ENCODE measurements at places on chromosomes 2 and 18. TPM values are rescaled to one million over a fixed set of nuclear protein-coding genes. Genes with fewer than 3 reads are reported as not detected.

The TWIST2 gene
- total RNA-seq: not detected

The DQX1 gene
- 1.0 TPM for total RNA-seq

The LHCGR gene
- total RNA-seq: not detected

The ARHGEF4 gene
- not detected for total RNA-seq

The ZDBF2 gene
- 3.9 TPM for total RNA-seq

The DCDC2C gene
- total RNA-seq: not detected

DNA sequence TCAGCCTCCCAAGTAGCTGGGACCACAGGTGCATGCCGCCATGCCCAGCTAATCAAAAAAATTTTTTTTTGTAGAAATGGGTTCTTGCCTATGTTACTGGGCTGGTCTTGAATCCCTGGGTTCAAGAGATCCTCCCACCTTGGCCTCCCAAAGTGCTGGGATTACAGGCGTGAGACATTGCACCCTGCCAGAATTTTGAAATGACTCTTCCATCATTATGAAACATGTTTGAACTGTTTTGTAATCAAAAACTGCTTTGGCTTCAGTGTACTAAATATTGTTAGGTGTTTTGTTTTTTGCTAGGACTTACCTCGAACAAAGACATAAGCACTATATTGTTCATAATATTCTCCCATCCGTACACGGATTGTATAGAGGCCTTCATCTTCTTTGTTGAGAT, 55.8 kb downstream of the MYOM1 start:
- DNase-seq: no peak

DNA sequence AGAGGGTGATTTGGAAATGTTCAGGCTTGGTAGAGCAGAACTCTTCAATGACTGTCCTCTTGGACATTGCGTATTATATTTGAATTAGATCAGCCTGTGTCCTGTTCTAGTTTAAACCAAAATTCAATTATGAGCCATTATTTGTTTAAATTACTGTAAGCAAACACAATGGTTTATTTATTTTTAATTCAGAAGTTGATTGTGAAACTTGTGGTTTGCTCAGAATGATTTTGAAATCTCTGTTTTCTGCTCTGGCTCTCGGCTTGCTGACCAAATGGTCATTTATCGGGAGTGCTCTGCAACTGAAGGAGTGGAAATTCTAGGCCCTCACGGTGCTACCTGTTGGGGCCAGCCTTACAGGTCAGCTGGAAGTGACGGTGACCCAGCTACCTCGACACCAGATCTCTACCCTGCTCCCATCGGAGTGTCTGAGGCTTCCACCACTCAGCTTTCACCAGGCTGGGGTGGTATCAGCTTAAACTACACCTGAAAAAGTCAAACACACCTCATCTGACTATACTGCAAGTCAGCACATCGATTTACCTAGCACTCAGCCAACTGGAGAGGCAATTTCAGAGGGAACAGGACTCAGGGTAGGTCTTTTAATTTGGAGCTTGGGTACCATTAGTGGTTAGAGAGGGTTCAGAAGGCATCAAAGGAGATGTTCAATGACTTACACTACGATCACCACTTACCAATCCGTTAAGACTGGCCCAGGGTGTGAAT, 36.8 kb upstream of the GPD2 start:
- DNase-seq: no peak

DNA sequence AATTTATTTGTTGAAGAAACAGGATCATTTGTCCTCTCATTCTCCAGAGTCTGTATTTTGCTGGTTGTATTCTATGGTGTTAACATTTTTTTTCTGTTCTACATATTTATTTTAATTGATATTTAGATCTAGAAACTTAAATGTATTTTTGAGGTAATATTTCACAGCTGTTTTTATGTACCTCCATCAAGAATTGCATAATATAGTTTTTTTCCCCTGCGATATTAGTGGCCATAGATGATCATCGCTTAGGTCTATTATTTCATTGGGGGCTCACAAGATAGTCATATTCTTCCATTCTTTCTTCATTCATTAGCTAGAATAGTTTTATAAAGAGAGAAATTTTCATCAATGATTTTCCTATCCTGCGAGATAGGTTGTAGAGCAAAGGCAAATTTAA, 89.3 kb downstream of the PARD3B start:
- DNase-seq: no peak

DNA sequence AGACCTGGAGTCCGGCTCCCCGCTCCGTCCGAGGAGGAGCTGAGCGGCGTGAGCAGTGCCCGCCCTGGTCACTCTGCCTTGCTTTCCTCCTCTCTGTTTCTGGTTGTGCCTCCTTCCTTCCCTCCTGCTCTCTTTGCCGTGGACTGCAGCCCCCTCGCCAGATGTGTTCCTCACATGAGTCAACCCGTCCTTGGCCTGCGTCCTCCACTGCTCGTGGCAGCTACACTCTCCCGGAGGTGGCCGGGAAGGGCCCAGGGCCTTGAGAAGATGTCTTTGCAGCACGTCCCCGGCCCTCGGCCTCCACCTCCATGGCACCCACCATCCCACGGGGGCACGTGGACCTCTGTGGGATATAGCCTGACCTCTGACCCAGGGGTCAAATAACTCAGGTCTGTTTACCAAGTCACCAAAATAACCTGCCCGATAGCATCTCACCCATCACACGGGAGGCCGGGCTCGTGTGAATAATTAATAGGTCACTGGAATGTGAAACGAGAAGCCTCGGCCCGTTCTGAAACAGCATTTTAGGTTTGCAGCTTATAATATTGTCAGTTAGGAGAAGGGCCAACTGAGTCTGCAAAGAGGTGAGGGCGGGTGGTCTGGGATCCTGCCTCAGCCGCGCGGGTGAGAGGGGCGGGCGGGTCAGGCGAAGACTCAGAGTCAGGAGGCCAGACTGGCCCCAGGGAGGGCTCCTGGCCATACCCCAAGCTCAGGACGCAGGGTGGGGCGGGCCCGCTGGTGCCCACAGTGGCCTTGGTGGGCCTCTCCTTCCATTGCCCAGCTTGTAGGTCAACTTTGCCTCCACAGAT, 42.6 kb downstream of the NFATC1 start:
- no peak for DNase-seq

GRCh38 chr18:57148263-57148662, 1.4 kb downstream of the BOD1L2 start:
- no peak for DNase-seq

GRCh38 chr18:41075212-41075611, 879.8 kb upstream of the PIK3C3 start:
- DNase-seq: no peak

DNA sequence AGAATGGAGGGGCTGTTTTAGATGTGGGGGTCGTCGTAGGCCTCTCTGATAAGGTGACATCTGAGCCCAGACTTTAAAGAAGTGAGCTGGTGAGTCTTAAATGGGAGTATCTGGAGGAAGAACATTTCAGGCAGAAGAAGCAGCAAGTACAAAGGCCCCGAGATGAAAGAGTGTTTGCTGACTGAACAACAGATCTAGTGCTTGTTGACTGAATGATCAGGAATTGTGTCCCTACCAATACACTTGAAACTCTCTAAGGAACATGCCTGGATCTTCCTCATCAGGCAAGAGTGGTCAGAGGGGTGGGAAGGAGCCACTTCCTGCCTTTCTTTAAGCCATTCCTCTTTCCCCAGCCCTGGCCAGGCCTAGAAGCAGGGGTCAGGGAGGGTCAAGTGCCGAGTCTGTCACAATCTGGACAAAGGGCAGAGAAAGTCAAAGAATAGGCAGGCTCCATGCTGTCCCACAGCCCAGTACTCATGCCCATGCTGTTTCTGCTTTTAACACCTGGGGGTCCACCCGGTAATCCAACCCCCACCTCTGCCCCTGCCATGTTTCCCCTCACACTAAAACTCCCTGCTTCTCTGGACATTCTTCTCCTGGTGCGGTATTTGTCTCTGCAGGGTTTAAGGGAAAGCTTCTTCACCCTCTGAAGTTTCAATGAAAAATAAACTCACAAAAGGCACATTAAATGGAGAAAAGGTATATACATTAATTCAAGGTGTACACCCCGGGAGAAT, 3.0 kb upstream of the TMEM37 start:
- no peak for DNase-seq

- DNase-seq: no peak
These were observed 901.0 kb downstream of the CCDC85A start for GRCh38 chr2:57084697-57085281.

DNA sequence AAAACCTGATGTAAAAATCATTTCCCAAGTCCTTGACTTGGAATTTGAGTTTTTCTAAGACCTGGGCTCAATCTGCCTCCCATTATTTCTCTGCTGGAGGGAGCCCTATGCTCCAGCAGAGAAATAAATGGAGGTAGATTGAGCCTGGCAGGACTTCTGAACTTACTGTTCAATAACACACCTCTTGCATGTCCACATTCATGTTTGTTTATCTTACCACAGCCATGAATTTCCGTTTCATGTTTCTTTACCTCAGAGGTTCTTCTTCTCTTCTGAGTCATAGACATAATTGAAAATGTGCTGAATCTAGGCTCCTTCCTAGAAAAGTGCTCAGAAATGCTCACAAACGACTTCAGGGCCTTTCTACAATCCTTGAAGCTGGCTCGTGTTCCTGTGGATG, 170.8 kb downstream of the PMAIP1 start:
- DNase-seq: no peak

DNA sequence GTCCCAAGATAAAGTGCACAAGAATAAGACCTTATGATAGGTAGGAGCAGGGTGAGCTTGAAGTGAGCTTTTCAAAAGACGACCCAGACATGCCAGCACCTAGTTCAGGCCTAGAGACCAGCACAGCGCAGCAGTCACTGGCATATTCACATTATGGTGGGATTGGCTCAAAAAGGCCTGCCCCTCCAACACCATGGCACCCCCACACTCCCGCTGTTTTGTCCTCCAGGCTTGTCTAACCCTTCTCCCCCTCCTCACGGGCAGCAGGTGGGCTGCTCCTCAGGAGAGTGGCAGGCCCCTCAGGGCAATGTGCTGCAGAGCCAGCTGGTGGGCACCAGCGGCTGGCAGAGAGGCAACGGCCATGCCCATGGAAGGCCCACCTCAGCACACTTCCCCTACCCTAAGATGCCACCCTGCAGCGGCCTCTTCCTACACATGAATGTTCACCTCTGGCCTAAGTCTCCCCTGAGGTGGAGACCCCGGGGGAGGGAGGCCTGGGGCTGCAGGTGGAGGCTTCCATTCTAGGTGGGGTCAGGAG, 25.6 kb downstream of the EMX1 start:
- no peak for DNase-seq

- DNase-seq: no peak
These were observed 12.5 kb downstream of the SETBP1 start for GRCh38 chr18:44693030-44693784.

DNA sequence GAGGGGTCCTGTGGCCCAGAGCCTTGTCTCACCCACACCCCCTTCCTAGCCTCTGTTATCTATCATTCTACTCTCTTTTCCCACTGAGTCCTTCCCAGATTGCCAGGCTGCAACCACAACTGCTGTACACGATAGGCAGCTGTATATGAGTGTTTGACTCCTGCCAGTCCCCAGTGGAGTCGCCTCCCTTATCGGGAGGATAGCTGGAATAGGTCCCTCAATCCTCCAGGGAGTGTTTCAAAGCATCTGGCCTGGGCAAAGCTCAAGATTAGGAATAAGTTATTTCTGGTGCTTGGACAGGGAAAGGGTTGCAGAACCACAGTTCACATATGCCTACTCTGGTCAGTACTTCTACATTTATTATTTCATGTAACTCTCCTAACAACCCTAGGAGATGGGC, 4.8 kb downstream of the MSGN1 start:
- DNase-seq: no peak

GRCh38 chr18:46071653-46072375, at the start of gene PSTPIP2:
Gene PSTPIP2, minus strand, starts transcription at chr18:46072260. Its CDS starts 72 bp downstream, at chr18:46072188.
- peak; percentile 83 for DNase-seq

GRCh38 chr2:101463911-101464641, 10.8 kb downstream of the RFX8 start:
- DNase-seq: no peak

DNA sequence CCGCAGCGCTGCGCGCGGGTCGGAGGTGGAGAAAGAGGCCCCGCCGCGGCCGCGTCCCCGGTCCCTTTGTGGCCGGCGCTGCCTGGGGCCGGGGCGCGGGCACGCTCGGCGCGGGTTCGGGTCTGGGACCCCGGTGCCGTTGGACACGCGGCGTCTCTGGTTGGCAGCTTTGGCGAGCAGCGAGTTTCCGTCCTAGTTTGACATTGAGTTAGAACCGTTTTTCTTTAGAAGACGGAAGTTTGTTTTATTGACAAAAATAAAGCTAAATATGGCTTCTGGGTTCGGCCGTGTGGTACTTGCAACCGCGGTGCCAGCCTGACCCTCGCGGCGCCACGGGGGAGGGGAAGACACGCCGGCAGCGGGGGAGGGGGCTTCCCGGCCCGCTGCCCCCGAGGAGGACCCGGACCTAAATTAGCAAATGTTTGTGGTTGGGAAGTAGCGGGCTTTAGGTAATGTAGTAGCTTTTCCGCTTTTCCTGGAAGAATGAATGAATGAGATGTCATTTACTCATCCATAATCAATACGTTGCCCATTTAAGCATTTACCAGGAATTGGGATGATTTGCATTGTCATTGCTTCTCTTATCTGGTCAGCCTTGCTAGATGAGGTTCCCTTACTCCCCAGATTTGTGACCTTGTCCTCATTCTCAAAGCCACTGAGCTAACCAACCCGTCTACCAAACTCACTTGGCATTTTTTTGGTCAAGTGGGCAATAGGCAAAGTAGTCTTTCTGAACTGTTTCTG, 530 bp downstream of the GALNT1 start:
- DNase-seq: no peak

DNA sequence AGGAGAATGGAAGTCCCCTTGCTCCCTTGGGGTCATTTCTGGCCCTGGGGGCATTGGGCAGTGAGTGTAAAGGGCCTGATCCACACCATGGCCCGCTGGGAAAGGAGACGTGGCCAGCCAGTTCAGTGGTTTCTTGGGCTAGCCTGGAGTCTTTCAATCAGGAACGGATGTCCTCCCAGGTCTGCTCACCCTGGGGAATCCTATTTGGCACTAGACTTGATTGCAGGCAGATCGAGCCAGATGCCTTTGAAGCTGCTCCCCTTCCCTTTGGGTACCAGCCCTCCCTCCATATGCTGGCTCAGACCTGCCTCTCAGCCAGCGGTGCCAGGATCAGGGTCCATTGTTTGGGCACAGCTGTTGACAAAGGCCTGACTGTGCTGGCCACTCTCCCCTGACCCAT, 11.0 kb downstream of the FBLN7 start:
- DNase-seq: no peak

- DNase-seq: no peak
These were observed 65.6 kb downstream of the NOL4 start for GRCh38 chr18:34158881-34159690.

DNA sequence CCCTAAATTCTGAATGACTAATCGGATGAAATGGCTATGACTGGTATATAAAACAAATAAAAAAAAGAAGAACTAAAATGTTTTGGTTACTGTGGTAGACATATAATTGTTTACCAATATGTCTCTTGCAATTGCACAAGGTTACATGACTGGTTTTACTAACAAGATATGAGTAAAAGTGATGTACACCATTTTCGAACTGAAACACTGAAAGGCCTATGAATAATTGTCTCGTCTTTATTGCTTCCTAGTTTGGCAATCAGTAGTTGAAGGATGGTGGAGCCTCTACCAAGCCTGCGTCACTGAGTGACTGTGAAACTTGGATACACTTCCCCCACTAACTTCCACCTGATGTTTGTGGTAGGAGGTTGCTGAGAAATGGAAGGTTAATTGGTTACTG, 16.5 kb downstream of the CDH19 start:
- no peak for DNase-seq

Data from natural killer cell treated with Interleukin-12 subunit alpha and Interleukin-12 subunit beta and Interleukin-15 and Interleukin-18, amount 100 ng/mL, for 72 hours (primary cell).